ENCODE measurements at places on chromosomes 2 and 18.
A peak's percentile ranks its signal among the peaks of the same experiment; 100 is the strongest.

GRCh38 chr18:47413327-47413726 is 161.9 kb upstream of the SKOR2 start:
- DNase-seq: no peak

DNA sequence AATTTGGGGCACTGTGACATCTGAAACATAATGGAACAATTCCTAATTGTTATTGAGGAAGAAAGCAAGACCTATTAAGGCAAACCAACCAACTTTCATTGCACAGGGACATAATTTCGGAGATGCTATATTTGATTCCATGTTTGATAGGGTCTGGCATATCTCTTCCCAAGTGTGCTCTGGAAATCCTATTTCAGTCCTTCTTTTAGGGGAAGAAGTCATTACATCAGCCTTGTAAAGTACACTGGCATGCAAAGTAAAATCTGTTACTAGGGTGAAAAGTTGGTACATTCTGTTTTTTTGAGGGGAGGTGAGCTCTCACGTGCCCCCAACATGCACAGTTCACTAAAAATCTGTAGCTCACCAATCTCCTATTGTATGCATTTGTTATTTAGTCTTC is 172.4 kb downstream of the SLC8A1 start:
- no peak for DNase-seq

- no peak for DNase-seq
Measured at GRCh38 chr2:25373269-25373981, 31.7 kb upstream of the DNMT3A start.

DNA sequence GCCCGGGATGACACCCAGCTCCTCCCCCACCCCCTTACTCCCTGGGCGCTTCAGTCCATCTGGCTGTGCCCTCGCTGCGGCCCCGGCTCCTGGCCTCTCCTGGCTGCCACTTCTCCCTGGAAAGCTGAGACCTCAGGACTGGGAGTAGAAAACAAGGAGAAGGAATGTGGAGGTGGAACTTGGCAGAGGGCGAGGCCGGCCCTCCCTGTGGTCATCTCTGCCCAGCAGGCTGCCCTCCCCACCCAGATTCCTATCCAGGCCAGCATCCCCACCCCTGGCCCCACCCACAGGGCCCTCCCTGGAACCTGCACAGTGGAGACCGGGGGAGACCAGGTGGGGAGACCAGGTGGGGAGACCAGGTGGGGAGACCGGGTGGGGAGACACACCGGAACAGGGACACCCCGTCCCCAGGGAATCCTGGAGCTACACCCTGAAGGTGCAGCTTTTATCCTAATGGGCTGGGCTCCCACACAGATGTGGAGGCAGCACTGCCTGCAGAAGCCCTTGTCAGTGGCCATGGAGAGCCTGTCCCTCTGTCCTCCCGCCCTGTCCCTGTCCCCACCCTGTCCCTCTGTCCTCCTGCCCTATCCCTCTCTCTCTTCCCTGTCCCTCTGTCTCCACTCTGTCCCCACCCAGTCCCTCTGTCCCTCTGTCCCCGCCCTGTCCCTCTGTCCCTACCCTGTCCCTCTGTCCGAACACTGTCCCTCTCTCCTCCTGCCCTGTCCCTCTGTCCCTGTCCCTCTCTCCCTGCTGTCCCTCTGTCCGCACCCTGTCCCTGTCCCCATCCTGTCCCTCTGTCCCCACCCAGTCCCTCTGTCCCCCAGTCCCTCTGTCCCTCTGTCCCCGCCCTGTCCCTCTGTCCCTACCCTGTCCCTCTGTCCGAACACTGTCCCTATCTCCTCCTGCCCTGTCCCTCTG is 157.1 kb downstream of the PXDN start:
- no peak for DNase-seq

DNA sequence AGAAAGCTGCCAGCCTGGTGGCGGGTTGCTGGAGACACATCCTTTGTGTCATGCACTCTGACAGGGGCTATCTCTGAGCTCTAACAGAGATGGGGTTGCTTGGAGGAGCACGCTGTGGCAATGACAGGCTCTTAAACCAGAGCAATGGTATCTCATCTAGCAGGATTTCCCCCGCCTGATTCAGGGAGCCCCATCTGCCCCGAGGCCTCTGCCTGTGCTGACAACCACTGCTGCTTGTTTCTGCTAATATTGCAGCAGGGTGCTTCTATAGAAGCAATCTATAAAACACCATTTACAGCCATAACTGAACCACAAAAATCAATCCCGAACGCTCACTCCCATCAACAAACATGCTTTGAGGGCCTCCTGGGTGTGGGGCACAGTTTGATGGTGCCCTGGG is 12.8 kb upstream of the DNPEP start:
- DNase-seq: peak; percentile 40

DNA sequence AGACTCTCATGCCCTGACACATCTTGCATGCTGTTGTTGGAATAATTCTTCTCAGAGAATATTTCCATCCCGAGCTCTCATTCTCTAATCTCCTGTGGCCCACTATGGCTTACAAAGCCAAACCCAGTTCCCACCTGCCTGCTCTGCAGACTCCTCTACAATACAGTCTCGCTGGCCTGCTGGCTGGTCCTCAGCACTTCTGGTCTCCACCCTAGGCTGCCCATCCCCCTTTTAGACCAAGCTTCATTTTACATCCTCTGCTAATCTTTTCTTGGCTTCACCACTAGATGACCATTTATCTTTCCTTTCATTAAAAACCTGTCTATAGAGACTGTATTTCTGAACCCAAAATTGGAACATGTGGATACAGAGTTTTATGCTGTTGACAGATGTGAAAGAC is 42.5 kb upstream of the YPEL5 start:
- DNase-seq: no peak

All from foreskin fibroblast (primary cell).